ENCODE measurements at places on chromosomes 6 and 20.

DNA sequence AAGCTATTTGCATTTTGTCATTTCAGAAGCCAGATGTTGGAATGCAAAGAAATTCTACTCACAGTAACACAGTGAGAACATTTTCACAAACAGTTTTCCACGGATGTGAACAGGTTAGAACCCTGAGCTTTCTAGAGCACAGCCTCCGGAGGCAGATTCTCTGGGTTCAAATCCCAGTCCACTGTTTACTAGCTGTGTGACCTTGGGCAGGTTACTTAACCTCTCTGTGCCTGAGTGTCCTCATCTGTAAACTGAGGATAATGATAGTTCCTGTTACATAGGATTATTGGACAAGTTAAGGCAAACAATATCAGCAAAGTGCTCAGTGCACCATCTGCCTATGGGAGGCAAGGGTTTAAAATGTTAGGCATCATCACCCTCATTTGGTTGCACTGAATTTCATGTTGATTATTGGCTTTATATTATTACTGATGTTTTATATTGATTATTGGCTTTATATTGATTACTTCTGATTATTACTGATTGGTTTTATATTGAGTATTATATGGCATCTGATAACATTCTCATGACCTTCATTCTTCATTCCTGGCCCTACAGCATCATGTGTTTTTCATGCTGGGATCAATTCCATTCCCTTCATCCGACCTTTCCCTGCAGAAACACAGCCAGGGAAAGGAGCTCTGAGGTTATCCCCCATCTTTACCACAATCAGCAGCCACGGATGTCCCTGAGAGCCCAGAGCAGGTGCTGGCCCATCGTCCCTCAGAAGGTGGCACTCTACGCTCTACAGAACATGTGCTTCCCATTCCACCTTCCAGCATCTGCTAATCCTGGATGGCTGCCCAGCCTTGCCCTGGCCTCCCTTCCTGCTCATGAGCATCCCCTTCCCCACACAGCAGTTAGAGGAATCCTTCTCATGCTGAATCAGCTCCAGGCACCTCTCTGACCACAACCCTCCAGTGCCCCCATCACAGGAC is 283.1 kb downstream of the PREX1 start:
- no peak for DNase-seq

GRCh38 chr20:38126932-38127621 is 38.0 kb downstream of the TGM2 start:
- DNase-seq, result peak; percentile 51

GRCh38 chr6:15620611-15621010 is 42.2 kb downstream of the DTNBP1 start:
- no peak for DNase-seq

DNA sequence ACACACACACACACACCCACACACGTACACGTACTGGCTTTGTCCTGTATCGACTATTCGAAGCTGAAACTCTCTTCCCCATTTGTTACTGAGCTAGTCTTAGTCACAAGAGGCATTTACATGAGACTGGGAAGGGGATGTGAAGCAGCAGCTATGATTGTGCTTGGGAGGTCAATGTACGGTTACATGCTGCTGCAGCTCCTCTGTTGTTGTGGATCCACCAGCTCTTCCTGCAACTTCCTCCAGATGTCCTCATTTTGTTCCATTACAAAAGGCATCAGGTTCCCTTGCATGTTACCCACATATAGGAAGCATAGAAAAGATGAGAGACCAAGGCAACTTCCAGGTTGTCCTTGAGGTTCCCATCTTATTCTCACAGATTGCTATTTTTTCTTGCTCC is 612.4 kb upstream of the IMPG1 start:
- no peak for DNase-seq

DNA sequence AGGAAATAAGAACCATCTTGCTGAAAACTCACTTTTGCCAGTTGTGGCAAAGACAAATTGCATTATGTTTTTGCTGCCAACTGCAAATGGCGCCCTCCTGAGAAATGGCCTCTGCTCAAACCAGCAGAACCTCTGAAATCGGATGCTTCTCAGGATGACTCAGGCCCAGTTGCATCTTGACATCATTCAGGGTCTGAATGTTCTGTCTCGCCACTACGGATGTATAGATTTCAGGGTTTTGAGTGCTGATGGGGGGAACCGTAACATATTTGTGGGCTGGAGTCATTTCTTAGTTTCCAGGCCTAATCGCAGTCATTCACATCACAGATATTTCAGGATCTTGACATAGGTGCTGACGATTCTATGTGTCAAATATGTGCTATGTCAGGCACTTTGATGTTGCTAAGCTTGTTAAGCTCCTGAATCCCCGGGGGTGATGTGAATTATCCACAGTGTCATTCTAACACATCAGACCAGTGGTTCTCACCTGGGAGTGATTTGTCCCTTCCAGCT is 207.1 kb downstream of the NFATC2 start:
- peak; percentile 94 for DNase-seq

- no peak for DNase-seq
Measured at GRCh38 chr20:6381887-6382286, 259.1 kb upstream of the FERMT1 start.

- no peak for DNase-seq
Measured at GRCh38 chr6:19552076-19552475, 285.1 kb upstream of the ID4 start.

DNA sequence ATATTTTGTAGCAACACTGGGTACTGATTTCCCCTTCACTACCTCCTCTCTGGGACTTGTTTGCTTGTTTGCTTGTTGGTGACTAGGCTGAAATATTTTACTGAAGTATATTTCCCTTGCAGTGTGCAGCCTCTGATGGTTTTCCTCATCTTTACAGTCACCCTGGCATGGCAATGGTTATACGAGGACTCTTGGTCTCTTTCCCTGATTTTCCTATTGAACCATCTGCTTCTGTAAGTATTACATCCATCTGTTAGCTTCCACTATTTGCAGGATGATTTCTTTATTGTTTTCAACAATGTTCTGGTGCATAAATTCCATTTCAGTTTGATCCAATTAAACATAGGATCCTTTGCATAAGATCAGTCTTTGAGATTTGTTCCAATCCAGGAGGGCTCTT is 465.1 kb downstream of the MEI4 start:
- DNase-seq, result no peak

DNA sequence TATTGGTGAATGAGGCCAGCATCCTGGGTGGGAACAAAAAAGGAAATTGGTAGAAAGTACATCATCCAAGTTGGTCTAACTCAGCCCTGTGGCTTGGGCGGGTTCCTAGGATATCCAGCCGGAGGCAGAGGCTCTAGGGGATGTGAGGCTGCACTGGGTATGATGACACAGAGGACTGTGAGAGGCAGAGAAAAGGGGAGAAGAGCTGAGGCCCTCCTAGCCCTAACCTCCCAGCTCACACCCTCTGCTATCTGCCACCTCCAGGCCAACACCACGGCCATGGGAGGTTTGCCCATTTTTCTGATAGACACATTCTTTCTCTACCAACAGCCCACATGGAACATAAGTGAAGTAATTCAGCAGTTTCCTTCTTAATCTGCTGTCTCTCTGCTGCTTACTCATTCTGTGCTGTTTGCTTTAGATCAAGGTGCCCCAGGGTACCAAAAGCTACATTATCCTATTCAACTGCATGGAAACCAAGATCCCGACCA is 284.4 kb downstream of the ESR1 start:
- no peak for DNase-seq
